Caco-2 (cell line): ENCODE measurements at places on chromosomes 1 and 21. TPM values are rescaled to one million over a fixed set of nuclear protein-coding genes. Genes with fewer than 3 reads are reported as not detected.

- peak overlapping the region; percentile 97 for H3K4me3 ChIP-seq
- peak overlapping the region; percentile 71 for H3K27ac ChIP-seq
- no peak for DNase-seq
- H3K4me1 ChIP-seq, result peaks cover 10% of the 10 kb centered on the region
- H3K36me3 ChIP-seq, result no peaks in the 10 kb centered on the region
Observed at GRCh38 chr1:160204526-160205241, 500 bp upstream of the PEA15 start.

Gene LYPD8
- not detected in 2 replicates for total RNA-seq

DNA sequence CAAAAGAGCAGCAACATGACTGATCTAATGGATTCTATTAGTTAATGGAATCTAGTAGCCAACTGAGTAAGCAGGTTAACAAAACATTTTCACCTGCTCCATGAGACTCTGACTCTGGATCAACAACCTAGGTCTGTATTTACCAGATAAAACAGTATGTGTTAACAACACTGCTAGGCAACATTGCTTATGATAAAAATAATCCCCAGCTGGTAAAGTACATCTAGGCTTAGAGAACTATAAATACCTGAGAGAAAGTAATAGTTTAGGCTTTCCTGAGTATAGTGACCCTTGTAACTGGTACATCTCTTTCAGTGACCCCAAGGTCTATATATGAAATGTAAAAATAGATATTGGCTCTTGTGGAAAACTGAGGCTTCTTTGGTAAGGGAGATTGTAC lies 73.6 kb upstream of the TBX15 start:
- no peak overlapping the region for H3K4me3 ChIP-seq
- H3K27me3 ChIP-seq, result no peaks in the 10 kb centered on the region
- H3K4me1 ChIP-seq, result no peaks in the 10 kb centered on the region
- no peaks in the 10 kb centered on the region for H3K36me3 ChIP-seq
- no peak overlapping the region for H3K27ac ChIP-seq
- DNase-seq, result no peak

DNA sequence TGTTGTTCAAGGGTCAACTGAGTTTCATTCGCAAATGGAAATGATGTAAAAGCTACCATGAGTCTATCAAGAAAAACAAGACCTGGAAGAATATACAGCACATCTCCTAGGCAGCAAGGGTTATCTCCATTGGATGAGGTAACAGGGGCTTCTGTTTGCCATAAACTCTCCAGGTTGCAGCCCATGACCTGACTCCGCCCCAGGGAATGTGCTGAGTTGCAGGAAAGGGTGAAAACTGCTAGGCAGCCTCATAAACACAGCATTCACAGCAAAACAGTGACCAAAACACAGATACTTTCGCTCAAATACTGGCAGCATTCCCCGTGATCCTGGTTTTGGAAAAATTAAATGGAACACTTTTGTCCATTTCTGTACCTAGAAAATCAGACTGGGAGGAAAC lies 20.2 kb upstream of the ACTA1 start:
- H3K4me1 ChIP-seq, result no peaks in the 10 kb centered on the region
- no peak overlapping the region for H3K4me3 ChIP-seq
- DNase-seq, result no peak
- H3K36me3 ChIP-seq, result no peaks in the 10 kb centered on the region; the same call in none of the 2 replicates
- no peaks in the 10 kb centered on the region for H3K27me3 ChIP-seq

Gene CHAF1B
- total RNA-seq, result 16.4 and 18.7 TPM in 2 replicates

Gene FCRL4
- not detected in 2 replicates for total RNA-seq

DNA sequence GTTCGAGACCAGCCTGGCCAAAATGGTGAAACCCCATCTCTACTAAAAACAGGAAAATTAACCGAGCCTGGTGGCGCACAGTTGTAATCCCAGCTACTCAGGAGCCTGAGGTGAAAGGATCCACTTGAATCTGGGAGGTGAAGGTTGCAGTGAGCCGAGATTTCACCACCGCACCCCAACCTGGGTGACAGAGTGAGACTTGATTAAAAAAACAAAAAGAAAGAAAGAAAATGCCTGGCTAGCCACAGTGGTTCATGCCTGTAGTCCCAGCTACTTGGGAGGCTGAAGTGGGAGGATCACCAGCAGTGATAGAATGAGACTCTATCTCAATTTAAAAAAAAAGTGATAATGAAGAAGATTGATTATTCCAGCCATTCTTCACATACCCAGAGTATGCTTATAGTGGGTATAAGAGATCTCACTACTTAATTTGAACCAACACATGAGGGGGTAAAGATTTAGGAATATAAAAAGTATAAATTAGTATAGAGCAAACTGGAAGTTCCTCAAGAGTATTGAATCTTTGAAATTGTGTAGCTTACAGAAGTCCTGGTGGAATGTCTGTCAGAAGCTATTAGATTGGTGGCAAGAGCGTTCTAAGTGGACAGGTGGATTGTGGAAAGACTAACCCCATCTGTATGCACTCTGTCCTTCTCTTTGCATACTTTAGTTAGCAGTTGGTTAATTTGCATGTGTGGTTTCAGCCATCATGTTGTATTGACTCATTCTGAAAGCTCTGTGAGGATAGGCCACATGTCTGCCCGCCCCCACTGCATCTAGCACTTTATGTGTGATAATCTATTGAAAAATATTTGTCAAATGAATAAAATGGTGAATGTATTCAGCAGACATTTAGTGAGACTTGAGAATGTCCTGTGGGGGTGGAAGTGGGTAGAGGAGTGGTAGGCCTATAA lies 25.0 kb downstream of the RLF start:
- H3K4me1 ChIP-seq, result no peaks in the 10 kb centered on the region
- no peak for DNase-seq
- H3K4me3 ChIP-seq, result no peak overlapping the region

- DNase-seq, result peak; percentile 39
- H3K4me3 ChIP-seq, result no peak overlapping the region
- no peaks in the 10 kb centered on the region for H3K36me3 ChIP-seq
- no peaks in the 10 kb centered on the region for H3K27me3 ChIP-seq
- no peak overlapping the region for H3K27ac ChIP-seq
Observed at GRCh38 chr1:236759252-236759859, 35.7 kb upstream of the MTR start.

DNA sequence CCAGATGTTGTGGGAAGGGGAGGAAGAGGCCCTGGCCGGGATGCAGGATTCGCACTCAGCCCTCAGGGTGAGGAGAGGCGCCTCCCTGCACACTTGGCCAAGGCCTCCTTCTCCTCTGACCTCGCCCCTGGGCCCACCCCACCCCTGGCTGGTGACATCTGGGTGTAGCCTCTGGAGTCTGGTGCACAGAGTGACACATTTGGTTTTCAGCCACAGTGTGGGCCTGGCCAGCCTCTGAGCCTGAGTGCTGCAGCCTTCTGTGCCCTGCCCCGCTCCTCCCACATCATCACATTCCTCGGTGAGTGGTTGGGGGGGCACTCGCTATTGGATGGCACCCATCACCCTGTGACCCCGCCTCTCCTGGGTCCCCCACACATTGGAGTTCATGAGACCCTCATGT lies 45.8 kb downstream of the PRDM16 start:
- H3K4me3 ChIP-seq, result no peak overlapping the region
- H3K27ac ChIP-seq, result no peak overlapping the region
- no peaks in the 10 kb centered on the region for H3K27me3 ChIP-seq
- H3K36me3 ChIP-seq, result no peaks in the 10 kb centered on the region
